Amygdala (tissue), 56 donors: ENCODE measurements at places on chromosomes 6 and 20.
A peak's percentile ranks its signal among the peaks of the same experiment; 100 is the strongest.

DNA sequence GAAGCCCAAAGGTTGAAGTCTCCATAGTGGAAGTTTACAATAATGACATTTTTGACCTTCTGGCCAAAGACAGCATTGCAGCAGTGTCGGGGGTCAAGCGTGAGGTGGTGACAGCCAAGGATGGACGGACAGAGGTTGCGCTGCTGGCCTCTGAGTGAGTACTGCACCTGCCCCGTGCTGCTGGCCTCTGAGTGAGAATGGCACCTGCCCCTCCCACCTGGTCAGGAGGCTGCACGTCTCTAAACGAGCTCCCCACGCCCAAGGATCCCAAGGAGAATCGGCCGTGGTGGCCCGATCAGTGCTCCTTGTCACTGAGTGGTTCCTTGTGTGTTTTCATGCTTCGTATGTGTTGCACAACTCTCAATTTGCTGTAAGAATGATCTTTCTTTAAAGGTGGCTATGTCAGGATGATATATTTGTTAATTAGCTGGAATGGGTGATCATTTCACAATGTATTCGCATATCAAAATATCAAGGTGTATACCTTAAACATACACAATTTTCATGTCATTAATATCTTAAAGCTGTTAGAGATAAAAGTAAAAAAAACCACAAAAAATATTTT lies 40.4 kb downstream of the FRMD1 start:
- DNase-seq: no peak

GRCh38 chr6:87082160-87082721 lies 12.7 kb downstream of the CGA start:
- no peak for DNase-seq

DNA sequence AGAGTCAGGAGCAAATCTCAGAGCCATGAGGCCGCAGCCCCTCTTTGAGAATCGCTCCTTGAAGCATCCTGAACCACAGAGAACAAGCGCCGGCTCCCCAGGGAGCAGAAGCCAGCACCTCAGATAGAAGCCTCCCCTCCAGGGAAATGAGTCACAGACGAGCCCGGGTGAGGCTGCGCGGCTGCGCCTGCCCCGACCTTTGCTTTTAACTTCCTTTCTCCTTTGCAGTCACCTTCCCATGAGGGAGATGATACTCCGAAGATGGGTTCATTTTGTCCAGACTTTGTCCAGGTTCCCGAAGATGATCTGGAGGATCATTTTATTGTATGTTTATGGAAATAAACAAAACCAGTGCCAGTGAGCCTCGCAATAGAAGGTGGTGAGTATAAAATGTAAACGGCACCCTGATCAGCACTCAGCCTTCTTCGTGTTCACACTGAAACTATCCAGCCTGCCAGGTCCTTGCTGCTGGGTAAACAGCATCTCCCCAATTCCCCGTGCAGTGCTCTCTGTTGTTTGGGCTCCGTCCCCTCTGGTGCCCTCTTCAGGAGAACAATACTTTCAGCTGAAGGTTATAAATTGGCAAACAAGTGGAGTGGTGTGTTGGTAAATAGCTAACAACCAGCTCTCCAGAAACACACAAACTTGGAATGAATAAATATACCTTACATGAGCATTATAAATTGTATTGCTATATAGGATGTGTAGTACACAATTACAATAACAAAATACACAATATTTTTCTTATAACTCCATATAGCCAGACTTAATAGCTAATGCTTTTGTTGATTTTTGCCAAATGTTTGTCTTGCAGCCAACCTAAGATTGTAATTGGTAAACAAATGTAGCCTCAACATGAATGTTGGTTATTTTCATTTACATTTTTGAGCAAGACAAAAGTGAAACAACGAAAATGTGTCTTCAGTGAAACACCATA lies 41.4 kb upstream of the TMEM181 start:
- no peak for DNase-seq

DNA sequence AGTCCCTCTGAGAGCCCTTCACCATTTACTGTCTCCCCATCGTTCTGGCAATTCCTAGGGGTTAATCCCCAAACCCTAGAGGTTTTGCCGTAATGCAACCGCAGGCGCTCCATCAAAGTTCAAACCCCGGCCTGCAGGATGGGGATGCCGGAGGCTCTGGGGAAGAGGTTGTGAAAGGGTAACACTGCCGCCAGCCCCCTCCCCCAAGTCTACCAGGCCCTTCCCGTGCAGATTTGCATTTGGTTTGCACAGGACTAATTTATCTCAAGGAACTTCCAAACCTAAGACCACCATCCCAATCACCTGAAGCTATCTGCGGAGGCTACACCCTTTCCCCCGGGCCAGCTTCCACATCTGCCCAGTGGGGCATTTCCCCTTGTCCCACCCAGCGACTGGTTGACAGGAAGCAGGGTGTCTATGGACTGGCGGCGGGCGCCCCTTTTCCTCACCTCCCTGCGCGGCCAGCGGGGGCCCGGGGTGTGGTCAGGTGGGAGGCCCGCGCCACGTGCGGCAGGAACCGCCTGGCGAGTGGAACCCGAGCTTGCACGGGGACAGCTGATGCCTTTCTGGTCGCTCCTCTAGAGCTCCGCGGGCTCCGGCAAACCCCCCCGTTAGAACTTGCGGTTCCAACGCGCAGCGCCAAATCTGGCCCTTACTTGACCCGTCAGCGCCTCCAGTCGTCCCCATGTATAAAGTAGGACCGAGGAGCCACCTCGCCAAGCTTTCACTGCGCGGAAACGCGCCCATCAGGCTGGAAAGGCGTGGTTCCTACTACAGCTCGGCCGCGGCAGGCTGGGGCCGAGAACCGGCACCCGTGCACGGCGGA lies 9.4 kb upstream of the SLC4A11 start:
- DNase-seq: no peak

DNA sequence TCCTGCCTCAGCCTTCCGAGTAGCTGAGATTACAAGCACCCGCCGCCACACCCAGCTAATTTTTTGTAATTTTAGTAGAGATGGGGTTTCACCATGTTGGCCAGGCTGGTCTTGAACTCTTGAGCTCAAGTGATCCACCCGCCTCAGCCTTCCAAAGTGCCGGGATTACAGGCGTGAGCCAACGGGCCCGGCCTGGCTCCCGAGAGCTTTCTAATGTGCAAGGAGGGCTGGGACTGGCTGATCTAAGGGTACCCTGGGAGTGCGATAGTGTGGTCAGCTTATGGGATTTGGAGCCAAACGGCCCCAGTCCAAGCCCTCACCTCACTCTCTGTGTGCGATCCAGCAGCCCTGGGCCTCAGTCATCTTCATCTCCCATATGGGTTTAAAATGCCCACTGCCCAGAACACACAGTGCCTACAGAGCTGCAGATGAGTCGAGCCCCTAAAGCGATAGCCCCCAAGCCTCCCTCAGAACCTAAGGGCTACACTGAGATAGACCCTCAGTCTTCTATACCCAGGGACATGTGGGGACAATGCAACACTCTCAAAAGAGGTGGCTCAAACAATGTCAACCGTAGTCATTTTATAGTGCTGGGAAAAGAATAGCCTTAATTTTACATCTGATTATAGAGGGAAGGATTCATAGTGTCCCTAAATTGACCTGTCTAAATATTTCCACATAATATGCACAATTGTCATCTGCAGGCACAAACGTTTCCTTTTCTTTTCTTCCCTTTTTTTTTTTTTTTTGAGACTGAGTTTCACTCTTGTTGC lies 50.1 kb downstream of the SSR1 start:
- DNase-seq: no peak

DNA sequence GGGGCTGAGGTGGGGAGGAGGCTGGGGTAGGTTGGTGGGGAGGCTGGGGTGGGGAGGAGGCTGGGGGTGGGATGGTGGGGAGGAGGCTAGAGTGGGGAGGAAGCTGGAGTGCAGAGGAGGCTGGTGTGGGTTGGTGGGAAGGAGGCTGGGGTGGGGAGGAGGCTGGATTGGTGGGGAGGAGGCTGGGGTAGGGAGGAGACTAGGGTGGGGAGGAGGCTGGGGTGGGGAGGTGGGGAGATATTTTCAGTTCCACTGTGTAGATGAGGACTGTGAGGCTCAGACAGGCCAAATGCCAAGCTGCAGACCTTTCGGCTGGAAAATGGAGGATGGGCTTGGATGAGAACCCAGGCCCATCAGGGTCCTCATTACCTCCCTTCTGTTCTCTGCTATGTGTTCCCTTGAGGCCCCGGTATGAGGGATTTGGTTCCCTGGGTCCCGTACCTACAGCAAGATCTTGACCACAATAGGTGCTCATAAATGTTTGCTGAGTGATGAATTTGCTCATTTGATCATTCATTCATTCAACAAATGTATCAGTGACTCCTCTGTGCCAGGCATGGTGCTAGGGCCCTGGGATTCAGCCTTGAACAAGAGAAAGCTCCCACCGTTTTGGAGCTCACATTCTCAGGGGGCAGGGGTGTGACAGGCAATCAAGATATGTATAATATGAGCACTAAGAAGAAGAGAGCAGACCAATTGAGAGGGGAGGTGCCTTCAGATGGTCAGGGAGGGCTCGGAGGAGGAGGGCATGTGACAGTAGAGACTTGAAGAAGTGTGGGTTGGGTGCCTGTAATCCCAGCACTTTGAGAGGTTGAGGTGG lies 36.1 kb upstream of the NOL4L start:
- peak; percentile 11 for DNase-seq

DNA sequence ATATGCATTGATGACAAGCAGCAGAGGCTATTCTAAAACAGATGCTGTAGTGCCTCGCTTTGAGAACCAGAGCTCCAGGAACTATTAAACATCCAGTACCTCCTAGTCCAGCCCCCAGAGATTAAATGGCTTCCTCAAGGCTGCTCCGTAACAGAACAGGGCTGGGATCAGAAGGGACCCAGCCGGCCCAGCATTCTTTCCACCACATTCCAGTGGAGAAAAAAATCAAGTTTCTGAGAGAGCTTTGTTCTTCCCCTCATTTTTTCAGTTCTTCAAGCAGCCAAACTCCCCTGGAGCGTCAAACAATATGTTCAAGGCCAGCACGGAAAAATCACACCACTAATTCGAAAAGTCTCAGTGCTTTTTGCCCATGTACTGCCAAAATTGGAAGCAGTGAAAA lies 5.8 kb upstream of the STMND1 start:
- DNase-seq: no peak

DNA sequence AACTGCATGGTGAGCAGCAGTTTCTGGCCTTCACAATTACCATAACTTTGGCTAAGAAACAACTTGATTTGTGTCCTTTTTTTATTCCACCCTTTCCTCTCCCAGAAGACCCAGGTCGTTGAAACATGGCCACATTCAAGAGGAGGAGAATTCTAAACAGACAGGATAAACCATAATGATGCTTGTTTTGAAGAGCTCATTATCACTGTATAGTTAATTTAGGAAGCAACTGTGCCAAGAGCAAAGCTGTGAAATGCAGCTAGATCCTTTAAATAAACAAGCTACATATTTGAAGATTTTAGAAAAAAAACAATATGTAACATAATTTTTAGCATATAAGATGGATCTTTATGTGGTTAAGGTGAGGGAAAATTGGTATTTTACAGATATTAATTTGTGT lies 104.5 kb downstream of the KLHL32 start:
- DNase-seq: no peak

DNA sequence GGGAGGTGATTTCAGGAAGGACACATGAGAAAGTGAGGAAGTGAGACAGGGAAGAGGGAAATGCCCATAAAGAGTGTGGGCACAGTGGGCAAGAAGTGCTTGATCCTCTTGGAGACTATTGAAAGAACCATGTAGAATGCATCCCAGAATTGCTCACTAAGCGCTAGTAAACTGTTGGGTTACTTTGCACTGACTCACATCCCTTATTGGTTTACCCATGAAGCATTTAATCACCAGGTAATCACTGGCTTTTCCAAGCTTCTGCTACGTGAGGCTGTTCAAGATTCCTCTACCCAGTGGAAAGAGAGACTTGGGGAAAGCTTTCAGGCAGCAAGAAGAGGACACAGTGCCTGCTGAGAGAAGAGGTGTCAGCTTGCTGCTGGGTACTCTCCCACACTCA lies 410.0 kb upstream of the JAG1 start:
- DNase-seq: no peak

DNA sequence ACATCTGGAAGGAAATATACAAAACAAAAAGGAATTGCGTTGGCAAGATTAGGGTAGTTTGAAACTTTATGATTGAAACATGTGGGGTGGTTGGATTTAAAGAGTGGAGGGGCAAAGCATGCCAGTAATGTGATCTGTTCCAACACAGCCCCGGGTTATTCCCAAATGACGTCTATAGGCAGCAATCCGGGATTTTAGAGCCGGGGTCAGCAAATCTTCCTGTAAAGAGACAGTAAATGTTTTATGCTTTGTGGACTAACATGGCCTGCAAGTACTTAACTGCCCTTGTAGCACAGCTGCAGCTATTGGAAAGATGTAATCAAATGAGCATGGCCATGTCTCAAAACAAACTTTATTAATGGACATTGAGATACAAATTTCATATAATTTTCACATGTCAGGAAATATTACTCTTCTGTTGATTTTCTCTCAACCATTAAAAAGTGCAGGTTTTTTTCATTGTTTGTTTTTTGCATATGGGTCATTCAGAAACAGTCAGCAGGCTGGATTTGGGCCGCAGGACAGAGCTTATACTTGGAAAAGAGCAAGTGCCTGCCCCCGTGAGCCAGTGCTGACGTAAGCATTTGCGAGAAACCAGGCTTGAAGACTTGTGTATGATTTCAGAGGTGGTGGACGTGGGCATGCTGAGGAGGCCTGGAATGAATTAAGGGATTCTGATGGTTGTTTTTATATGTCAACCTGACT lies 136.5 kb downstream of the DOK5 start:
- no peak for DNase-seq

GRCh38 chr6:132511831-132512220 lies 1.1 kb downstream of the STX7 start:
- DNase-seq: no peak

DNA sequence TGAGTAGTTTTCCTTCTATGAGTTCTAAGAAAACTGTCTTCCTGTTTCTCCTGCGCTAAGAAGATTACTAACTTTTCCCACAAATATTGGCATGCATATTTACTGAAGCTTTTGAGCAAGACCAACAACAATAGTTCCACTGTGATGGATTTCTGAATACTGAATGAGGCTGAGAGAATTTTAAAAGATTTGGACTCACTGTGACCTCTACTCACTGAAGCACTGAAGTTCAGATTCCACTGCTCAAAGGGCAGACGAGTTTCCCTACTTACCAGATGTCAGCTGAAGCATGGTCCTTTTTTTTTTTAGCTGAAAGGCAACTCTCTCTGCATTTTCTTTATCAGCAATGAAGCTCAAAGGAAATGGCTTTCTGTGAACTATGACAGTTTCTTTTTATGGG lies 718.5 kb downstream of the RFPL4B start:
- no peak for DNase-seq

DNA sequence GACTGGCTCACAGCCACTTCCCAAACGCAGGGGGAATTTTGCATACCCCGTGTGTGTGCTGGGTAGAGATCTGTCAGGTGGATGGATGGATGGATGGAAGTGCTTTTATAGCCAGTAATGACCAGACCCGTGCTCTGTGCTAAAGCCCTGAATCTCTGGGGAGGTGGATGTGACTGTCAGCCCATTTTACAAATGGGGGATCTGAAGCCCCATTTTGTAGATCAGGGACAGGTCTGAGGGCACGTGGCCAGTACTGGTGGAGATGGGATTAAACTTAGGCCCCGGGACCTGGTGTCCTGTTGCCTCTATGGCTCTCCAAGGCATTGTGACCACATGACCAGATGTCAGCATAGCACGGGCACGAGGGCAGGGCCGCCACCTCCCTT lies 38.2 kb upstream of the ZBP1 start:
- no peak for DNase-seq

- no peak for DNase-seq
Measured at GRCh38 chr6:152129691-152130151, 322.2 kb downstream of the ESR1 start.

- no peak for DNase-seq
Measured at GRCh38 chr6:135004399-135004798, 50.2 kb downstream of the HBS1L start.
